ENCODE measurements at places on chromosomes 6 and 20.

DNA sequence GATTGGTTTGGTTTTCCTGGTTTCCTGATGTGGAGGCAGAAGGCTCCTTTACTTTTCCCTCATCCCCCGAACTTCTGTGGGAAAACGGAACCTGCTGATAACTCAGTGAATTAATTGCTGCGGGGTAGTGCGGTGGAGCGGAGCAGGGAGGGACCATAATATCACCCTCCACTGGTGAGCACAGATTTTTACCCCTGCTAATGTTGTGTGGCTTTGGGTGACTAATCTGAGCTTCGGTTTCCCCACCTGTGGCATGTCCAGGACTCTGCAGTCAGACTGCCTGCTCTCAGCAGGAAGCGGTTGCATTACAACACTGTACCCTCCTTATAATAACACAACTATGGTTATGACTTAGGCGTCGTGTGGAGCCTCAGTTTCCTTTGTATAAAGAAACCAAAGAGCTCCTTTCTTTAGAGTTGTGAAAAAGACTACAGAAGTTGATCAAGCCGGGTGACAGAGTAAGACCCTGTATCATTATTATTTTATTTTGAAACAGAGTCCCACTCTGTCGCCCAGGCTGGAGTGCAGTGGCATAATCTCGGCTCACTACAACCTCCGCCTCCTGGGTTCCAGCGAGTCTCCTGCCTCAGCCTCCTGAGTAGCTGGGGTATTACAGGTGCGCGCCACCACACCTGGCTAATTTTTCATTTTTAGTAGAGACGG, 2.2 kb upstream of the ID1 start:
- no peak for DNase-seq
- no peaks in the 10 kb centered on the region for H3K36me3 ChIP-seq
- peaks cover 38% of the 10 kb centered on the region for H3K4me1 ChIP-seq
- H3K27ac ChIP-seq: peak overlapping the region; percentile 34

- no peaks in the 10 kb centered on the region for H3K4me1 ChIP-seq
- no peak overlapping the region for H3K27ac ChIP-seq
- H3K27me3 ChIP-seq: no peaks in the 10 kb centered on the region
- no peaks in the 10 kb centered on the region for H3K36me3 ChIP-seq
- DNase-seq: no peak
These were observed 731.6 kb upstream of the GJE1 start for GRCh38 chr6:141401168-141401567.

- no peaks in the 10 kb centered on the region for H3K27me3 ChIP-seq
- no peaks in the 10 kb centered on the region for H3K4me1 ChIP-seq
- H3K27ac ChIP-seq: no peak overlapping the region
- no peak overlapping the region for H3K4me3 ChIP-seq
These were observed 272.0 kb downstream of the PACRG start for GRCh38 chr6:162999575-163000285.

- H3K36me3 ChIP-seq: no peaks in the 10 kb centered on the region
- H3K4me3 ChIP-seq: no peak overlapping the region
- no peaks in the 10 kb centered on the region for H3K27me3 ChIP-seq
- no peak overlapping the region for H3K27ac ChIP-seq
These were observed 34.1 kb downstream of the RPP40 start for GRCh38 chr6:4969609-4970285.

GRCh38 chr6:121633309-121633708, 197.9 kb downstream of the GJA1 start:
- H3K4me1 ChIP-seq: no peaks in the 10 kb centered on the region
- H3K36me3 ChIP-seq: no peaks in the 10 kb centered on the region
- no peak overlapping the region for H3K4me3 ChIP-seq
- no peak overlapping the region for H3K27ac ChIP-seq

Data from esophagus muscularis mucosa (tissue), 4 donors.